ENCODE measurements at places on chromosomes 3 and 15.

DNA sequence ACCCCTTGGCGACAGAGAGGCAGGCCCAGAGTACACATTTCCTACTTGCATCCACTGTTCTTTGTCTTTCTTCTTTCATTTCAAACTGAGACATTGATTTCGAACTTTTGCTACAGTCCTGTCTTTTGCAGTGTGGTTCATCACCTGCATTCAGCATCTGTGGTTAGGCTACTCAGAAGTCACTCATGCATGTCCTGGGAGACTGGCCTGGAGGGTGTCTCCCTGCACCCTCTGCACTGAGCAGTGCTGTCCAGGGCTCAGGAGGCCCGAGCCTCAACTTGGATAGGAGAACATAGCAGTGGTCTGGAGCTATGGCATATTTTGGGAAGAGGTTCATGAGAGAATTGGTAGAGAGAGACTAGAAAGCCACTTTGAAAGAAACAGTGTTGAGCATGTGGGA, 240.2 kb upstream of the TPRG1 start:
- DNase-seq = no peak

GRCh38 chr3:7927015-7927414, 574.6 kb upstream of the LMCD1 start:
- no peak for DNase-seq

DNA sequence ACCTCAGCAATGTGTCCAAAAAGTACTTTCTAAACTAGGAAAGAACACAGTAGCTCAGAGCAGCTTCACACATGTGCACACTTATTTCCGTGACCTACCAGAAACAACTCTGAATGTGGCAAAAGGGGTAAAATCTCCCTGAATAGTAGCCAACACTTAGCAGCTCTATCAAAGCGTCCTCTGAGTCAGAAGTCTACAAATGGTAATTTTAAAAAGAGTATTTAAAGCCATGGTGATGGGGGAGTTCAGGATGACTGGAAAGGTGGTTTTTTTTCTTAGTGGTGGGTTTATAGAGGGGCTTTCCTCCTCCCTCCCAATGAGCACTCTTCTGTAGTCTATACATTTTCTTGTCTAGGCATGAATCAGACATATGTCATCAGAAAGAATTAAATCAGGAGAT, 223.8 kb upstream of the PRICKLE2 start:
- no peak for DNase-seq

DNA sequence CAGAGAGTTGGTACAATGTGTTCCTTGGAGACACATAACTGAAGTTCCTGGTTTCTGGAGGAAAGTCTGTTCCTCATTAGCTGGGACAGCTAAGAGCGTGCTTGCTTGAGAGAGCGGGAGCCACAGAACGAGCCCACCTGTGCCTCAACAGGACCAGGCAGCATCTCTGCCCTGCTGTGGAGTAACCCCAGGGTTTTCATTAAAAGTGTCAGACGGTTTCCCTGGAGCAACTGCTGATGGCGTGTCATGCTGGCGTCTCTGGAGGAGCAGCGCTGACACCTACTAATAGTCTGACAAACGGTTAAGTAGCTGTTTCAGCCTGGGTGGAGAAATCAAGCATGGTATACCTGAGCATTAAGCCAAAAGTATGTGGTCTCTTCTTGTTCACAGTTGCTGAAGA, 150.0 kb downstream of the MCTP2 start:
- no peak for DNase-seq

Data from GOT3 (cell line).